ENCODE measurements at places on chromosomes 11 and 22. TPM values are rescaled to one million over a fixed set of nuclear protein-coding genes. Genes with fewer than 3 reads are reported as not detected.

Gene CYB5R2
- not detected for polyA plus RNA-seq

Gene OR51I1
- polyA plus RNA-seq, result not detected

Gene GLB1L2
- 0.09 TPM for polyA plus RNA-seq

Gene KCNQ1OT1
- polyA plus RNA-seq, result 0.10 TPM

Gene UBQLNL
- polyA plus RNA-seq, result not detected

Gene JHY
- polyA plus RNA-seq, result 1.4 TPM

Gene USP2
- not detected for polyA plus RNA-seq

Gene APOA1
- polyA plus RNA-seq, result not detected

Gene OR4P4
- polyA plus RNA-seq, result not detected

Gene VPS37C
- 4.6 TPM for polyA plus RNA-seq

Gene GLYATL1B
- polyA plus RNA-seq, result 1.8 TPM

GRCh38 chr11:104898685-104899013, 389 bp upstream of the CASP12 start:
- DNase-seq, result no peak

DNA sequence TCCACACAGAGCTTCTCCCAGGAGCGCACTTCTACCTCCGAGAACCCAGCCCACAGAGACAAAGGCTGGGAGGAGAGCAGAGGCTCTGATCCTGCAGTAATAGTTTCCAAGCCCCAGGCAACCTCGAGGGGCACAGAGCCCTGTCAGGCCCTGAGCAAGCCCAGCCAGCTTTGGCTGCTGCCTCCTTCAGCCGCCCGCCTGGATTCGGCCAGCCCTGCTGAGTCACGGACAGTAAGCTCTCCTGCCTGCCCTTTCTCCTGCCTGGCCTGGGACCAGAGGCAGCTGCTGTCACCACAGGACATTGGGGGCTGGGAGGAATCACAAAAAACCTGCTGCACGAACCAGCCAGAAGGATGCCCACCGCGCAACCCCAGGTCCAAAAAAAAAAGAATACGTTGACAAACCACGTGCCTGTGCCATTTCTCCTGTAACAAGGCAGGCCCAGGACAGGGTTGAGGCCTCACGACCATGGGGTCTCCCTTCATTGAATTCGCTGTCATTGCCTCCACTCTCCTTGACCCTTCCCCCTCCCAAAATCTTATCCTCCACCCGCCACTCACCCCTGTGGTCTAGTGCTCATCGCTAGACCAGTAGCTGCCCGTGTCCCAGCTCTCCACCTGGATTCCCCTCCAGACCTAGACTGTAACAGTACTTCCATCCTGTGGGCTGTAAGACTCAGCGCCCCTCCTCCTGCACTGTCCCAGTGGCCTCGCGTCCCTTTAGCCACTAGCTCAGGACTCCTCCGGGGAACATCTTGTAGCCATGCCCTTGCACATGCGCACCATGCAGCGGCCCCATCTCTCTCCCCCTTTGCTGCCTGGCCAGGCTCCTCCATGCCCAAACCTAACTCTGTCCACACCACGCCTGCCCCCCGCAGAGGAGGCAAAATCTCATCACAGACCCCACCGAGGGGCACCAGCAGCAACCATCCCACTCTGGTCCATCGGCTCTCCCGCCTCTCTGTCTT, 7.4 kb upstream of the SLC22A12 start:
- no peak for DNase-seq

DNA sequence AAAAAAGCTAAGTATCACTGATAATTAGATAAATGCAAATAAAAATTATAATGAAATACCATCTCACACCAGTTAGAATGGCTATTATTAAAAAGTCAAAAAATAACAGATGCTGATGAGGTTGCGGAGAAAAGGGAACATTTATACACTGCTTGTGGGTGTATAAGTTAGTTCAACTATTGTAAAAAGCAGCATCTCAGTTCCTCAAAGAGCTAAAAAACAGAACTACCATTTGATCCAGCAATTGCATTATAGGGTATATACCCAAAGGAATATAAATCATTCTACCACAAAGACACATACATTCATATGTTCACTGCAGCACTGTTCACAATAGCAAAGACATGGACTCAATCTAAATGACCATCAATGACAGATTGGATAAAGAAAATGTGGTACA, 120.3 kb upstream of the ZBED5 start:
- peak; percentile 31 for DNase-seq

DNA sequence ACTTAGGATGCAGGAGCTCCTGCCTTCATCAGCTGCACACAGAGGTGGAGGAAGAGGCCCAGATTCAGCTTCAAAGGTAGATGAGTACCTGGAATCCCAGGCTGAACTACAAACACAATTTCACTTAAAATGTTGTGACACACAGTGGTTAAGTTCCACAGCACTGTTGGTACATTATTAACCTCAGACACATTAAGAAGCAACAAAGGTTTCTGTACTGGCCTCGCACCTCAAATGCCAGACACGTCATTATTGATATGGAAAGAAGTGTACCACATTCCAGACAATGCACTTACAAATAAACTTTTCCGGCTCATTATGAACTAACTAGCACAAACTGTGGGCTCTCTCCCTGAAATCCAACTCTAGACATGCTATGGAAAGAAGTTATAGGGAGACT, 34.6 kb downstream of the PRDM10 start:
- no peak for DNase-seq

DNA sequence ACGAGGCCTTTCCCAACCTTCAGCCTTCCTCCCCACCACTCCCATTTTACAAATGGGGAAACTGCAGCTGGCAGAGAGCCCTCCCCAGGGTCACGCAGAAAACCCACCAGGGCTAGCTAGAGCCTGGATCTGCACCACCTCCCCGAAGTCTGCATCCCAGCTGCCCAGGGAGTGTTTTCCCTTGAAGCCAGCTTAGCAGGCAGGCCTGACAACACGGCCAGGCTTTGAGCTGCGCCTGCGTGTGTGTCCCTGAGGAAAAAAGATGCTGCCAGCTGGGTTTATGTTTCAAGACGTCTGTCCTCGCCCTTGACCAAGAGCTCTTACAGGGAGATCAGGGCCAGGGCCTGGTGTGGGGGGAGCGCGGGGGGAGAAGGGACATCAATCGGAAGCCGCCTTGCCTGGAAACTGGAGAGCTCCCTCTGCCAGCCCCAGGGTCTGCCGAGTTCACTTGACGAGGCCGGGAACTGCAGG, 20.3 kb downstream of the WNT11 start:
- DNase-seq, result no peak

GRCh38 chr11:119251114-119251513, 45.0 kb downstream of the CBL start:
- DNase-seq, result no peak

GRCh38 chr11:67254798-67255197, 11.5 kb upstream of the GRK2 start:
- no peak for DNase-seq

DNA sequence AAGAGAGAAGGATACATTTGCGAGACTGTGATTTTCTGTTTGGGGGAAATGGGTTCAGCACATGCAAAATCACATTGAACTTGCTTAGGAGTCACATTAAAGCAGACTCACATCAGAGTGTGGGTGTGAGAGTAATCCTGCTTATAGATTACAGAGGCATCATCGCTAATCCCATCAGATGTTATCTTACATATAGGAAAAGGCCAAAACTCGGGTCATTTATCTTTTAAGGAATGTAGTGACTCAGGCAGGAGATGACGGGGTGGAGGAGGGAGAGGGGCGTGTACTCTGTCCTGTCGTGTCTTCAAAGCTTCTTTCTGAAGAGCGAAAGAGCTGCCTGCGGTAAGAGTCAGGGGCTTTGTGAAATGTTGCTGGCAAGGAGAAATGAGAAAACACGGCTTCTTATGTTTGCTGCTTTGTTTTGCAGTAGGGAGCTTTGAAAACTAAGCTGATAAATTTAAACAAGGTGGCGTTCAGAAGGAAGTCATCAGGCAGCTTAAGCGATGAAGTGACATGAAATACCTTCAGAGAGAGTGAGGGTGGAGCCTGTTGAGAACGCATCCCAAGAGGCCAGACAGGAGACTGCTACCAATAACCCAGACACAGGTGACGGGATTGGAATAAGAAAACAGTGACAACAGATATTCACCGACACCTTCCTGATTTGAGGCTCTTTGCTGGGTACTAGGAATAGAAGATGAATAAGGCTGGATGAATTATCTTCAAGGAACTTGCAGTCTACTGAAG, 2.2 kb upstream of the C11orf16 start:
- no peak for DNase-seq

DNA sequence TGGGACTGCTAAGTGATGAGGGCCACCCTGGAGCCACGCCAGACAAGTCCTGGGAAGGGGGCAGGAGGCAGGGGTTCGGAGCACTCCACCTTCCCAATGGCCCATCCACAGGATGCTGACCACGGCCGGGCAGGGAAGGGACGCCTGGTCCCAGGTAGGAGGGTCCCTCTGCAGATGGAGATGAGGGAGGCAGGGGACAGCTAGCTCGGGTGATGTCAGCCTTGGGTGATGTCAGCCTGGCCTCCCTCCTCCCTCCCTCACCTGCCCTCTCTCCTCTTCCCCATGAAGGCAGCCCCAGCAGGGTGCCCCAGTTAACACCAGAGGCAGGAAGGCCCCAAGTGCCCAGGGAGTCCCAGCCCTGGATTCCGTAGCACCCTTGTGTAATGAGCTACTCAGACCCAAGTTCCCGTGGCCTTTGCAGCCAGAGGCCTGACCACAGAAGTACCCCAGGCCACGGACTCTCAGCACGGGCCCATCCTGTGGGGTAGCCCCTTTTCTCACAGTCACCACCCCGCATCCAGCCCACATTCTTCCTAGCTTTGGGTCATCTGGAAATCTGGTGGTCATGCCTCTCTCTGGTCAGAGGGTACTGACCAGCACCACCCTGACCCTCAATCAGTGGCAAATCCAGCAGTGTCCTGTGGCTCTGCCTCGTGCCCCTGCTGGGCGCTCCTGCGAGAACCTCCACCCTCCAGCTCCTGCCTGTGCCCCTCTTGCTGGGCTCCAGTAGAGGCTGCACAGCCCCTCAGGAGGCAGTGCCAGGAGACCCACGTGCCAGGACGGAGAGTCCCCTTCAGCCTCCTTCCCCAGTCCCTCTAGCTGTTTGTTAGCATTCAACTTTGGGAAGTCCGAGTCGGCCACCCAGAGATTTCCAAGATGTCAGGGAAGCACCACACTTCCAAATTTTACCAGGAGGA, 47.4 kb downstream of the SHANK2 start:
- DNase-seq, result no peak

- no peak for DNase-seq
Observed at GRCh38 chr22:28430466-28431025, 249.1 kb downstream of the TTC28 start.

- DNase-seq, result no peak
Observed at GRCh38 chr11:124108156-124108555, 7.1 kb upstream of the VWA5A start.

GRCh38 chr22:37782340-37783168, 25.2 kb upstream of the GCAT start:
- DNase-seq, result no peak

DNA sequence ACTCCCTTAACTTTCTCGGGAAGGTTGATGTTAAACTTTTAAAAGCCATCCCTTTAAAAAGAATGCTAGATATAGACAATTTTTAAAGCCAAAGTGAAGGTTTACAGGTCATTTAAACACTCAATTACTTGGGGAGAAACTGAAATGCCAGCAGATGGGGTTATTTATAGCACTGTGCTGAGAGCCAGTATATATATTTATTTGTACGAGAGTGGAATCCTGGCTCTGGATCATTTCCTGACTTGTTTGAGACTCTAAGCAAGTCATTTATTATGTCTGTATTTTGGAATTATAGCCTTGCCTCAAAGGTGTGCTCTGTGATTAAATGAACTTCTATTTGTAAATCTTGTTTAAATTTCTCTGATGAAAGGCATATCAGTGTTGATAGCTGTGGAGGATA, 6.8 kb upstream of the ZBED5 start:
- DNase-seq, result no peak

GRCh38 chr11:75472081-75472732, 39.2 kb upstream of the KLHL35 start:
- DNase-seq, result no peak

- DNase-seq, result no peak
Observed at GRCh38 chr11:131302836-131303235, 67.6 kb upstream of the NTM start.

DNA sequence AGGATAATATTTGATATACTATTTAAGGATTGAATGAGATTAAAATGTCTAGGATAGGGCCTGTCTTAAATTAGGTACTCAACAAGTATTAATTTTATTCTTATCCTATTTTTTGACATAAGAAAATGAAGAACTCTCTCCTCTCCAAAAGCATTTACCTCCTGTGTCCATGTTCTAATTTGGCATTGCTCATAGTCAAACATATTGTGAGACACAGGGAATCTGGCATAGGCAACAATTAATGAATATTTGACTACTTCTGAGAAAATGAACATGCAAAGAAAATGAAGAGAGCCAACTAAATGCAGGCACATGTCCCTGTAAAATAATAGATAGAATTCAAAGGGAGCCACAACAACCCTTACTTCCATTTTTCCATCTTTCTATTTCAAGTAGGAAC, 198.5 kb upstream of the C11orf87 start:
- no peak for DNase-seq

- no peak for DNase-seq
Observed at GRCh38 chr11:75219869-75220268, 20.7 kb upstream of the TPBGL start.

GRCh38 chr22:26642465-26643417, 14.6 kb upstream of the MIAT start:
- DNase-seq, result no peak
